GOT3 (cell line): ENCODE measurements at places on chromosomes 6 and 20.

- DNase-seq: no peak
Measured at GRCh38 chr6:137291441-137291840, 72.3 kb upstream of the IFNGR1 start.

GRCh38 chr6:129543981-129544380 lies 166.0 kb downstream of the ARHGAP18 start:
- no peak for DNase-seq

- no peak for DNase-seq
Measured at GRCh38 chr6:131290955-131291354, 155.7 kb downstream of the AKAP7 start.

DNA sequence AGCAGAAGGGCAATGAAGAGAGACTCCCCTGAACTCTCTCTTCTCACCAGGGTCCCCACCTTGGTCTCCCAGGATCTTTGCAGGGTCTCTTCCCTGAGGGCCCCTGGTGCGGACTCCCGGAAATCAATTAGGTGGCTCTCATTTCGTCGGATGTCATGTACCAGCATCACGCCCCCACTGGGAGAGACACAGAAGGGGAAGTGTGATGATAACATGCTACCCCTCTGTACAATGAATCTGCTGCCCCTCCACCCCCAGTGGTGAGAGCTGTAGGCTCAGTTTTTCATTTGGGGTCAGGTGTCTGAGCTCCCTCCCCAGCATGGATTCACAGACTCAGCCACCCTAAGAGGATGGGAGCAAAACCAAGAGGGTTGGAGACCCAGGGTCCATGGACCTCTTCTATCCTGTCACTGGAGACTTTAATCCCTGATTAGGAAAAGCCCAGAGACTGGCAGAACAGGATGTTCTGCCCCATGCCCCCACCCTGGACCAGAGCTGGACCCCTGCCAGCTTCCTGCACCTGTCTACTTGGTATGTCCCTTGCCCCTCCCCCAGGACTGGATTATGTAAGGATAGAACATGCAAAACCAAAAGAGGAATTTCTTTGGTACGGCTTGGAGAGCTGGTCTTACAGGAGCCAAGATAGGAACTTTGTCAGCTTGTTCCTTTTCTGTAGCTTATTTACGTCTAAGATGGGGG lies 11.1 kb downstream of the GGT7 start:
- no peak for DNase-seq
